ENCODE measurements at places on chromosomes 5 and 9. TPM values are rescaled to one million over a fixed set of nuclear protein-coding genes. Genes with fewer than 3 reads are reported as not detected.

DNA sequence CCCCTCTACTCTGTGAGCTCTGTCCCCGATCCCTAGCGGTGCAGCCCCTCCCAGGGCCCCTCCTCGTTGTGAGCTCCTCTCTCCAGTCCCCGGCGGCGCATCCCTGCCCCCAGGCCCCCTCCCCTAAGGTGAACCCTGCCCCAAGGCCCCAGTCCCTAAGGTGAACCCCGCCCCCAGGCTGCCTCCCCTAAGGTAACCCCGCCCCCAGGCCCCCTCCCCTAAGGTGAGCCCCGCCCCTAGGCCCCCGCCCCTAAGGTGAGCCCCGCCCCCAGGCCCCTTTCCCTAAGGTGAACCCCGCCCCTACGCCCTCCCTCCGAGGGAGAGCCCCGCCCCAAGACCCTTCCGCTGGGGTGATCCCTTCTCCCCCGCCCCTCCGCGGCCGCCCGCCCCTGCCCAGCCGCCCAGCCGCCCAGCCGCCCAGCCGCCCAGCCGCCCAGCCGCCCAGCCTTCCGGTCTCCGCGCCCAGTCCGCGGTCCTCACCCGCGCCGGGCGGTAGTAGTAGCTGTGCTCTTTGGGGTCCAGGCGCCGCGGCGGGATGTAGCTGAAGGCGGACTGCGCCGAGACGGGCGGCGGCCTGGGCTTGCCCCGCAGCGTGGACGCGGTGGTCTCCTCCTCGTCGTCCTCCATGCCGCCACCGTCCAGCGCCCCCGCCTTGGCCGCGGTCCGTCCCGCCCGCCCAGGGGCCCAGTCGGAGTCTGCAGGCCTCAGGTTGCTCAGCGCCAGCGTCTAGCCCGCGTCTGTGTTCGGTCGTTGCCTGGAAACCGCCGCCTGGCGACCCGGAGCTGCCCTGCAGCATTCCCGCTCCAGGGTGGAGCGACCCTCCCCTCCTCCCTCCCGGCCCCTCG, at the start of gene CFAP90:
TSS of gene CFAP90 (minus strand) at position 739 of the 845 bp plus-strand sequence. CDS start at position 627, 112 bp downstream.
- peaks cover 3% of the 10 kb centered on the region for H3K4me1 ChIP-seq
- no peak within 1 kb of the TSS for H3K27ac ChIP-seq
- DNase-seq: no peak
- peak within 1 kb of the TSS; percentile 42 for H3K4me3 ChIP-seq
- no peaks in the 10 kb centered on the region for H3K36me3 ChIP-seq

DNA sequence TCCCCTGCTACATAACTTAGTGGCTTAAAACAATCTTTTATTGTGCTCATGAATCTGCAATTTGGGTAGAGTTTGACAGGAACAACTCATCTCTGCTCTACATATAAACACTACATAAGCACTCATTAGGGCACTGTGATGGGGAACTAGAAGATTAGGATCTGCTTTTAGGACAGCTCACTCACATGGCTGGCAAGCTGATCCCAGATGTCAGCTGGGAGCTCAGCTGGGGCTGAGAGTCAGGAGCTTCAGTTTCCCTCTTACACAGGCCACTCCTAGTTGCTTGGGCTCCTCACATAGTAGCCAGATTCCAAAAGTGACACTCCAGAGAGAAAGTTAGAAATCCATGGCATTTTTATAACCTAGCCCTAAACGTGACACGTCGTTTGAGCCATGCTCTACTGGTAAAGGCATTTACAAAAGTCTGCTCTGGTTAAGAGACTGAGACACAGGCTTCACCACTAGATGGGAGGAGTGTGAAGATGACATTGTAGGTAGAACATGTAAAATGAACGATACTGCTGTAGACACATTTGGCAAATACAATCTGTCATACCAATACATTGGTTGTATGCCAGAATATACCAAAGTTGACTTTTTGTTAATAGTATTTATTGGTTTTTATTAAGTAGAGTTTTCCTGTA, 23.6 kb downstream of the SCAI start:
- H3K36me3 ChIP-seq: no peaks in the 10 kb centered on the region
- no peak overlapping the region for H3K4me3 ChIP-seq
- H3K27ac ChIP-seq: no peak overlapping the region
- H3K4me1 ChIP-seq: peaks cover 25% of the 10 kb centered on the region
- H3K27me3 ChIP-seq: no peaks in the 10 kb centered on the region

STKLD1 gene
- total RNA-seq: 1.0 TPM

GRCh38 chr9:31251386-31251785, 1133.1 kb upstream of the ACO1 start:
- no peaks in the 10 kb centered on the region for H3K4me1 ChIP-seq
- no peak for DNase-seq
- H3K27ac ChIP-seq: no peak overlapping the region
- no peaks in the 10 kb centered on the region for H3K36me3 ChIP-seq
- H3K4me3 ChIP-seq: no peak overlapping the region
- H3K27me3 ChIP-seq: no peaks in the 10 kb centered on the region

DNA sequence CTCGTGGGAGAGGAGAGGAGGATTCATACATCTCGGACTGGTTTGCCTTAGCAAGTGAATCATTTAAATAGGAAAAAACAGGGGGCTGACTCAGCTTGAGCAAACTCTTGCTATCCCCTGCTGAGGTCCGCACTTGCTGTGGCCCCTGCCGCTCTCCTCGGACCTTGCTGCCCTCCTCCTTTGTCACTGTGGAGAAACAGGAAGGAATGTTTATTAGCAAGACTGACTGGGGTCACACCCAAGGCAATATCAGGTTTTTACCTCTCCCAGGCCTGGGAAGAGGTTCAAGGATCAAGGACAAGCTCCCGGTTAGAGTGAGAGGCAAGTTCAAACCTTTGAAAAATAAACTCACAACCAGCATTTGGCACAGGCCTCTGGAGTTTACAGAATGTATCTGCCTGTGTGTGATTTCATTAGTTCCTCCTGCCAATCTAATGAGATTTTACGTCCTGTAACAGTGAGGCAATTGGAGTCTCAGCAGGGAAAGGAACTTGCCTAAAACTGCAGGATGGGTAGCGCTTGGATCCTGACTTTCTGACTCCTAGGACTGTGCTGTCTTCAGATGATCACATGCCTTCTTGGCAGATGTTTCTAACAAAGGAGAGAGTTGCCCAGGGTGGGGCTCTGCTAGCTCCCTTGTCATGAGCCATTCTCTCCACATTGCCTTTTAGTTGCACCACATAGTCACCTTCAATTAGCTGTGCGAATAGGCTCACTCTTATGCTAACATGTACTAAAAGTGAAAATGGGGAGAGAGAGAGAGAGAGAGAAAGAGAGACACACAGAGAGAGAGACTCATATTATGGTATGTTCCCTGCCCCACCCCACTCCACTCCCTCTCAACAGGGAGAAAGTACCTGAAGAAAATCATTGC, 108.6 kb upstream of the CDKN2B start:
- no peak for DNase-seq
- no peak overlapping the region for H3K27ac ChIP-seq
- H3K4me1 ChIP-seq: no peaks in the 10 kb centered on the region
- no peaks in the 10 kb centered on the region for H3K36me3 ChIP-seq

PLAC8L1 gene
- total RNA-seq: not detected

DNA sequence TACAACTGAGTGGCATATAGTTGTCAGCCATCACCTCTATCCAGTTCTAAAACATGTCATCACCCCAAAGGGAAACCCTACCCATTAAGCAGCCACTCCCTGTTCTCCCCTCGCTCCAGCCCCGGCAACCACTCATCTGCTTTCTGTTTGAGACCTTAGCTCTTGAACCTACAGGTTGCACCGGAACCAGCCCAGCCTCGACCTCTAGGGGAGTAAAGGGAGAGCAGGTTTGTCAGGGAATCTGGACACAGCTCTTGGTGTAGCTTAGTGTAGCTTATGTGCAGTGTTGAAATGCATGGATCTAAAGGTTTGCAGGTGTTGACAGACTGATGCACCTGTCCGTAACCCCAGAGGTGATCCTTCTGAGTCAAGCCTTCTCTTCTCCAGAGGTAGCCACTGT, 30.0 kb downstream of the NEURL1B start:
- no peak for DNase-seq
- H3K4me3 ChIP-seq: no peak overlapping the region
- H3K27me3 ChIP-seq: no peaks in the 10 kb centered on the region
- no peak overlapping the region for H3K27ac ChIP-seq
- H3K36me3 ChIP-seq: no peaks in the 10 kb centered on the region

CCL27 gene
- not detected for total RNA-seq

DNA sequence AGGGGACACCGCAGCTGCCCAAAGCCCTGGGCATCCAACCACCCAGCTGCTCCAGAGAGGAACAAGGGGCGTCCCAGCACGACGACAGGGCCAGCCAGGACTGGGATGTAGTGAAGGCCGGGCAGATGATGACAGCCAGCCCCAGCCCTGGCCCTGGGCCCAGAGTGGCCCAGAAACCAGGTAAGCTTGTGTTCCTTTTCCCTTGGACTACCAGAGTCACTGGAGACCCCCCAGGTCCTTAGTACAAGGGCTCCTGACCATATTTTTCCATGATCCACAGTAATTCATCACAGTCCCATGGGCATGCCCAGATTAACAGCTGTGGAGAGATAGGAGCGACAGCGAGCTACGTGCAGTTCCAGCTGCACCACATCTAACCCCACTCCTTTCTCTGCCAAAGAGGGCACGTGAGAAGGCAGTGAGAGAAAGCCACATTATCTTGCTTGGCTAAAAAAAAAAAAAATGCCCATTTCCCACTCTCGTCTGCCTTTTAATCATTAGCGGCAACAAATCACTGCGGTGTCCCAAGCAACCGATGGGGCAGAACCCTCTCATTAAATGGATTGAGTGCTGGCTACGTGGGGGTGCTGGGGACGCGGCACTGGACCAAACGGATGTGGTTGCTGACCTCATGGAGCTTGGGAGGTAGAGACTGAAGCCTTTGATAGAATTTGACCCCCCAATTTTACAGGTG, 21.7 kb upstream of the SYNPO start:
- no peak for DNase-seq
- H3K27ac ChIP-seq: no peak overlapping the region
- H3K4me3 ChIP-seq: no peak overlapping the region
- no peaks in the 10 kb centered on the region for H3K36me3 ChIP-seq
- peaks cover 8% of the 10 kb centered on the region for H3K4me1 ChIP-seq

DNA sequence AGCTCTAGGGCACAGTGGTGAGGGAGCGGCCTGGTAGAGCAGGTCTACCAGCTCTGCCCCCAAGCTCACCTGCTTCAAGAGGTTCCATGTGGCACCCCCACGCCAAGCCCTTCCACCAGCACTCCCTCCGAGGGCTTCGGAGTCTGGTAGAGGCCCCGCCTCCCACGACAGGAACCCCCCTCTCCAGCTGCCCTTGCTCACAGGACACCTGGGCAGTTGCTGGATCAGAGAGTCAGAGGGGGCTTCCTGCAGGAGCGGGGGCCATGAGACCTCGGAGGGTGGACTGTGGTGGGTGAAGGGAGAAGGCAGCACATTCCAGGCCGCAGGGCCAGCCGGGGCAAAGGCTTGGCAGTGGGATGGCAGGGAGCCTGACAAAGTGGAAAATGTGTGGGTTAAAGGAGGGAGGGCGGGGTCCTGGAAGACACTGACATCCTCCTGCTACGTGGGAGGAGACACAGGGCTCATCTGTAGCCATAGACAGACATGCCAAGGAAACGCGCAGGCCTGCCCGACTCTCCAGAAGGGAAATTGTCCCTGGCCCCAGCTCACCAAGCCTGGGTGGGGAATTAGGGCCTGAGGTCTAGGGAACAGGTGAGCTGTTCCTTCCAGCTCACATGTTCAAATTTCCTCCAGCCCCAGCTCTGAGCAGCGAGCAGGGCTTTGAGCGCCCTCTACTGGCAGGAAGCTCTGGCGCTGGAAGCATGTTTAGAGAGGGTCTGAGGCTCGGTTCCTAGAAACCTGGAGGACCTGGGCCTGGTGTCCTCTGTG, 74.2 kb downstream of the NTNG2 start:
- H3K4me1 ChIP-seq: peaks cover 22% of the 10 kb centered on the region
- peak; percentile 55 for DNase-seq
- H3K27me3 ChIP-seq: no peaks in the 10 kb centered on the region
- no peaks in the 10 kb centered on the region for H3K36me3 ChIP-seq

- no peaks in the 10 kb centered on the region for H3K4me1 ChIP-seq
- H3K36me3 ChIP-seq: no peaks in the 10 kb centered on the region
- no peak overlapping the region for H3K4me3 ChIP-seq
- no peak overlapping the region for H3K27ac ChIP-seq
- H3K27me3 ChIP-seq: no peaks in the 10 kb centered on the region
Observed at GRCh38 chr5:168184103-168184502, 107.3 kb upstream of the WWC1 start.

- no peaks in the 10 kb centered on the region for H3K27me3 ChIP-seq
- H3K36me3 ChIP-seq: no peaks in the 10 kb centered on the region
- H3K4me3 ChIP-seq: peak overlapping the region; percentile 15
Observed at GRCh38 chr5:50445296-50445949, 4.3 kb upstream of the EMB start.

DNA sequence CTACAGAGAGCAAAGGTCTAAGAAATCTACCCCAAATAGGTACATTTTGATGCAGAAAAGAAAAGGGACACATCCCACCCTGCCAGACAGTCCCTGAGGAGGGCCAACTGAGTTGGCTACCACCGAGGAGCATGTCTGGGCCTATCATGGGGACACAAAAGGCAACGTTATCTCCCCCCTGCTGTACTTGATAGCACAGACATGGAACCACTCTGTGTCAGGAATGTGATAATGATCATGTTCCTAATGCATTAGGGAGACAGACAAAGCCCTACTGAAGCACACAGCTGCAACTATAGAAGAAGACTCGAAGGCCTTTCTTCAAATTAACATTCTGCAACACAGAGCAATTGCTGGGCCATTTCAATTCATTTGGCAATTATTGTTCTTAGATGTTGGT, 84.5 kb downstream of the ENC1 start:
- no peak overlapping the region for H3K27ac ChIP-seq
- H3K27me3 ChIP-seq: no peaks in the 10 kb centered on the region
- no peaks in the 10 kb centered on the region for H3K4me1 ChIP-seq
- H3K4me3 ChIP-seq: no peak overlapping the region
- DNase-seq: no peak

DNA sequence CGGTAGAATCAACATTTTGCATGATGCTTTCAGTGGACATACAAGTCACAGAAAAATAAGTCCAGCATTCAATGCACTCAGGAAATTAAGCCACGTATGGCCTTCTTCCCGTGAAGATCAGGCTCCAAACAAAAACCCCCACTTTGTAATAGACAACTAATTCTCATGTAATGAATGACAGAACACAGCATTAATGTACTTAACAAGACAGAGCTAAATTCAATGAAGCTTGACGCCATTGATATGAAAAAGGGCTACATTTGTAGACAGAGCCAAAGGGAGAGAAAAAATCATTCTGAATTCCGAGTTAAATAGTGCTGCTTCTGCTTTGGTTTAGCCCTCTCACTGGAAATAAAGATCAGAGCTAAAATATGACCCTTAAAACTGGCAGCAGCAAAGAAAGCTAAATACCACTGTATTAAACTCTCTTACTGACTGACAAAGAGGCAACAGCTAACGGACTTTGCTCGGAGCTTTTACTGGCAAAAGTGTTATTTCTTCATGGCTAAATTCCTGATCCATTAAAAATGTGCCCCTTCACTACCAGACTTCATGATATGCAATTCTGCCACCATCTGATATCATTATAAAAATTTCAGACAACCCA, 250.5 kb downstream of the BNC2 start:
- no peak overlapping the region for H3K27ac ChIP-seq
- H3K27me3 ChIP-seq: no peaks in the 10 kb centered on the region
- no peak for DNase-seq
- no peak overlapping the region for H3K4me3 ChIP-seq

GRCh38 chr9:34996181-34996904, 6.8 kb downstream of the DNAJB5 start:
- no peak for DNase-seq
- H3K4me1 ChIP-seq: no peaks in the 10 kb centered on the region
- H3K4me3 ChIP-seq: no peak overlapping the region

- H3K27me3 ChIP-seq: no peaks in the 10 kb centered on the region
- H3K27ac ChIP-seq: no peak overlapping the region
- H3K36me3 ChIP-seq: no peaks in the 10 kb centered on the region
- DNase-seq: no peak
Observed at GRCh38 chr5:136560126-136560525, 194.8 kb upstream of the TRPC7 start.

CKMT2 gene
- 0.40 TPM for total RNA-seq

Measured in T-cell (primary cell).